ENCODE measurements at places on chromosomes 7 and 10.

DNA sequence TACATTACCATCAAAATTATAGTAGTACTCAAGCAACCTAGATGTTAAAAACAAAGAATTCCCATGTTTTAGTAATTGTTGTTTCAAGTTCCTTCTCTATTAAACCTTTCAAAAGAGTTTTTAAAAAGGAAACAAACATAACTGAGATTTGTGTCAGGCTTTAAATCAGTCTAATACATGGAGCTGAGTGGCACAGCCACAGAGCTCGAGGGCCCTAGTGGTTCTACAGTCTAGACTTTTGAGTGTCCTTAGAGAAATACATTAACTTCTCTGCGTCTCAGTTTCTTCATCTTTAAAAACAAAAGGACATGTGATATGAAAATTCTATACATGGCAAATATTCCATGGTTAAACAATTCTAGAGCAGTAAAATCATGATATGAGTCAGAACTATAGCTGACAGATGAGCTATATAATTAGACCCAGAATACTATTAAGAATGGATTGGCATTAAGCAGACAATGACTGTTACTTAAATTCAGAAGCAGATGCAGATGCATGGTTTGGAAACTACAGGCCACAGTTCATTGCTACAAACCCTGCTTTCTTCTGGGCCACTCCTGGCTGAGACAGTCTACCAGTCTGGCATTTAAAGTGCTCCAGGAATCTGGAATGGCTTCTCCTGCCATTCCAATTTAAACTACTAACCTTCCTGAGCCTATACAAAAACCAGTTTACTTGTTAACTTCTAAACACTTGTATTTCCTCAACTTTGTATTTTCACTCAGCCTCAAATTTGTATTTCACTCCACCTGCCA lies 77.4 kb downstream of the EPC1 start:
- DNase-seq, result no peak

GRCh38 chr7:152759949-152760853 lies 649 bp downstream of the ACTR3B start:
- DNase-seq, result peak; percentile 36

GRCh38 chr10:7945469-7946187 lies 108.9 kb upstream of the GATA3 start:
- no peak for DNase-seq

- no peak for DNase-seq
Observed at GRCh38 chr10:97399843-97400545, 1.1 kb downstream of the RRP12 start.

GRCh38 chr10:77890097-77890496 lies 36.5 kb downstream of the DLG5 start:
- DNase-seq, result no peak

- no peak for DNase-seq
Observed at GRCh38 chr10:122514045-122514840, 46.3 kb upstream of the DMBT1 start.

DNA sequence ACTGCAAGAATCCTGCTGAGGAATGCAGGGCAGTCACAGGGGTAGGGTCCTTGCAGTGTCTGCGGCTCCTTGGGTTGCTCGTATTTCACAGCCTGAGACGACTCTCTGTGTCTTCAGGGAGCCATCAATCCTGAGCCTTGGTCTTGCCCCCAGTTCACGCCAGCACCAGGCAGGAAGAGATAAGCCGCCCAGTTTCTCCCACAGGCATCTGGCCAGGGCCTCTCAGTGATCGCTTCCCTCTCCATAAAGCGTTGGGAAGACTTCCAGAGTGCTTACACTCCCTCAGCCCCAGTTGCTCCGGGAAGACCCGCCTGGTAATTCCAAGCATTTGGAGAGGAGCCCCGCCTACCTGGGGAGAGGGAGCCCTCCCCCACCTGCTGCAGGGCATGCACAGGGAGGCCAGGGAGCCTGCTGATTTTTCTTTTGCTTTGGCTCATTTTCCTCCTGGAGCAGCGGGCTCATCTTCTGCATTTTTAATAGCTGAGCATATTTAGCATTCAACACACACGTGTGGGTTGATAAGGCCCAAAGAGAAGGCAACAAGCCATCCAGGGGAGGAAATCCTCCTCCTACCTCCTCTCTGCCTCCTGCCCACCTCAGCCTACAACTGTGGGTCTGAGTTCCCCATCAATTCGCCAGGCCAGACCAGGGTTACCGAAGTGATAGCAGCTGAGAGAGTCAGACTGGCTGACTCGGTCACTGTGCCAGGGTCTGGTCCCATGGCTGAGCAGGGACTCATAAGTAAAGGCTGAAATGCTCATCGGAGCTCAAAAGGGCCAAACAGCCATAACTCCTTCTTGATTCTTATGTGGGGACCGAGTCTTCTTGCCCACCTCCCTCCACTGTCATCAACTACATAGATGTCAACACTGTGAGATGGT lies 74.4 kb upstream of the EFCAB10 start:
- peak; percentile 68 for DNase-seq

DNA sequence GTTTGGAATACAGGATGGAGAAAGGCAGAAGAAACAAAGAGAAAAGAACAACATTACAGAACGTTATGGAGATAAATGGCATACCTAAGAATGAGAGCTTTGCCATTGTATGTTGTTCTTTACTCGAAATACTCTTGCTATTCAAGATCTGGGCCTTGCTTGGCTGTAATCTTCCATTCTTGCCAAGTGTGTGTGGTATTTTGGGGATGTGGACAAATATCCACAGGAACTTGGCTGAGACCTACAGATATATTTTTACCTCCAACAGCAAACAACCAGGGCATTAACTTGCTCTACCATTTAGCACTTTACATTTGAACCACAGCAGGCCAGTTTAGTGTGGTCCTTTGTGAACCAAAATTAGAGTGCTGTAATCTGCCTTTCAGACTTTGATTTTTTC lies 76.3 kb downstream of the DKK1 start:
- no peak for DNase-seq

DNA sequence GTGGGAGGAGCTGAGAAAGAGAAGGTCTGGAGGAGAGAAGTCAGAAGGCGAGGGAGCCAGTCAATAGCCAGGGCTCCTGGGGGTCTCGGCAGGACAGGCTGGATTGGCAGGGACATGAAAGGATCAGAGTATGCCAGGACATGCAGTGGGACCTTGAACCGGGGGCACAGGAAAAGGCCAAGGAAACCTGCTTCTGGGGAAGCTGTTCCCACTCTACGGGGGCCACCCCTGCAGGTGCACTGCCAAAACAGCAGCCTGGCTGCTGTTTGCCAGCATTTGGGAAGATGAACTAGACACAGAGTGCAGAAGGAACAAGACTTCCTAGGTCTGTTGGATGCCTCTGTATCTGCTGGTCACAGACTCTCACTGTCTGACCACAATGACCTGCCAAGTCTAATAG lies 194.9 kb upstream of the PRSS58 start:
- DNase-seq, result no peak

GRCh38 chr7:15068324-15068723 lies 165.8 kb upstream of the DGKB start:
- DNase-seq, result no peak

- DNase-seq, result no peak
Observed at GRCh38 chr7:133562621-133563020, 309.7 kb downstream of the EXOC4 start.

- DNase-seq, result no peak
Observed at GRCh38 chr7:117590191-117590590, 110.4 kb downstream of the CFTR start.

- no peak for DNase-seq
Observed at GRCh38 chr10:73907841-73908517, 3.0 kb upstream of the PLAU start.

DNA sequence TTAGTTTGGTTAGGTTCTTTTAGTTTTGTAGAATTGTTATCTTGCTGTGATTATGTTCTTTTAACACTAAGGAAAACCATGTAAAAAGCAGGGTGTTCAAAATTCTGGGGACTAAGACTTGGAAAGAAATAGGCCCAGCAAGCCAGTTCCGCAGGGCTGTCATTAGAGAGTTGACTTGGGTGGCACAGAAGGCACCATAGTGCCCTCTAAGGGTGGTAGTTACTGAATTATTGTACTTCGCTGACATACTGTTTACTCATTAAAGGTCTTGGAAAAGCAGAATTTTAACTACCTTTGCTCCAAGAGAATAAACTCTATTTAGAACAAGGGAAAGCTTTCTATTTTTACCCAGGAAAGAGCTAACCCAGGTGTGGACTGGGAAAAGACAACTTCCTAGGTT lies 86.5 kb downstream of the OTUD1 start:
- no peak for DNase-seq

DNA sequence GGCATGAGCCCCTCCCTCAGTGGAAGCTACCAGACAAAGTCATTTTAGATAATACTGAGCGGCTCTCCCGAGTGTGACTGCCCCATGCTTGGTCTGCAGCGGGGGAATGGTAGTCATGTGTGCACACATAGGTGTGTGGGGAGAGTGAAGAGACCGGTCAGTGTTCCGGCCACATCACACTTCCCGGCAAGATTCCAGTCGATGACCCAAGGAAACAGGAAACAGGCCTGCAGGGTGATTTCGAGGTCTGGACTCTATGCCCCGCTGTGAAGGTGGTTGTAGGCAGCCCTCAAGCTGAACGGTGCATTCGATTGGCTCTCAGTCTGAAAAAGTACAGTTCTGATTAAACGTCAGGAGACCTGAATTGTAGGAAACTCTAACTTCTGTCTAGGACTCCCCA lies 73.2 kb downstream of the SYPL1 start:
- no peak for DNase-seq

- DNase-seq, result no peak
Observed at GRCh38 chr10:92316610-92317009, 25.6 kb downstream of the MARCHF5 start.

- no peak for DNase-seq
Observed at GRCh38 chr7:87456247-87456646, 19.2 kb downstream of the ABCB4 start.

DNA sequence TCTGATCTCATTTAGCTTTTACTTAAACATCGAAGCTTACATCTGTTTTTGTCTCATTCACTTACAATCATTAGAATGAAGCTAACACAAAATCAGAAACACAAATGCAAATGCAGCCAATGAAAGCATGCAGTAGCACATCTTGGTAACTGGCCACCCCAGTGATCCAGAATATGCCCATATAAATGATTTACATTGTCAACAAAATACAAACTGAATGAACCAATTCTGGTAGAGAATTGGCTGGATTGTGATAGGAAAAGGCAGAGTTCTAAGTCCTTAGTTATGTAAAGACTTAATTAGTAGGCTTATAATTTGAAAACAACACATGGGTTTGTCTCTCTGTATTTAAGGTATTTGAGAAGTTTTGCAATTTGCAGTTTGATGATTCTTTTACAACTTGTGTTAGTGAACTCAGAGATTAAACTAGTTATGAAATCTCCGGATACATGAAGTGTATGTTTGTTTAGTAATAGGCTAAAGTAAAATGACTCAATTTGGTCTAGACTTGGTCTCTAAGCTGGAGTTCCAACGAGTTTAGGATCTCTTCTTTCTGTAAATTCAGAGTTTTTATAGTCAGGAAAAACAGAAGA lies 21.2 kb downstream of the TECTB start:
- DNase-seq, result no peak

- no peak for DNase-seq
Observed at GRCh38 chr10:74923556-74923955, 97.2 kb downstream of the KAT6B start.

DNA sequence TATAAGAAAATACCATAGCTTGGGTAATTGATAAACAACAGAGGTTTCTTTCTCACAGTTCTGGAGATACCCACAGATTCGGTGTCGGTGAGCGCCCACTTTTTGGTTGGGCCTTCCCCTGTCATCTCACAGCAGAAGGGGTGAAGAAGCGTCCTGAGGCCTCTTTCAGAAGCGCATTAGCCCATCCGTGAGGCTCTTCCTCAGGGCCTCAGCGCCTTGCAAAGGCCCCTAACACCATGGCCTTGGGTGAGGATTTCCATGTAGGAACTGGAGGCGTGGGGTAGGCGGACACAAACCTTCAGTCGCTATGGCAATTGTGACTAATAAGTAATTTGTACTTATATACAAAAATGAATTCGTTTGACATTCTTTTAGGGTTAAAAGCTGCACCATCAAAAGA lies 316.0 kb downstream of the PTPRN2 start:
- DNase-seq, result no peak

GRCh38 chr10:72318418-72319262 lies 36.1 kb downstream of the DNAJB12 start:
- no peak for DNase-seq

DNA sequence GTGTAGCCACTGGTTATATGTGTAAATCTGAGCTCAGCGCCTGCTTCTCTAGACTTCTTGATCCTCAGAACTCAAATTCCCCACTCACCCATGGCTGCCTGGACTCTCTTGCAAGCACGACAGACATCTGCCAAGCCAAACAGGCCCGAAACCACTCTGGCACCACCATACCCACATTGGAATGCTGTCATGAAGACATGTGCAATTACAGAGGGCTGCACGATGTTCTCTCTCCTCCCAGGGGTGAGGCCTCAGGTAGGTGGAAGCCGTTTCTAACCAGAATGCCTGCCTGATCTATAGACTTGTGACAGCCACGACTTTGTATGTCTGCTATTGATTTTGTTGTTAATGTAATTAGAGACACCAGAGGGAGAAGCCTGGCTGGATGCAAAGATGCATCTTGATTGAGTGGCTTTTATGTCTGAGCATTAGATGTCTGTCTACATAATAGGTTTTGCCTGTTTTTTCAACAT lies 4.0 kb downstream of the BAMBI start:
- no peak for DNase-seq

GRCh38 chr10:1434912-1435692 lies 302.2 kb downstream of the ADARB2 start:
- DNase-seq, result no peak

DNA sequence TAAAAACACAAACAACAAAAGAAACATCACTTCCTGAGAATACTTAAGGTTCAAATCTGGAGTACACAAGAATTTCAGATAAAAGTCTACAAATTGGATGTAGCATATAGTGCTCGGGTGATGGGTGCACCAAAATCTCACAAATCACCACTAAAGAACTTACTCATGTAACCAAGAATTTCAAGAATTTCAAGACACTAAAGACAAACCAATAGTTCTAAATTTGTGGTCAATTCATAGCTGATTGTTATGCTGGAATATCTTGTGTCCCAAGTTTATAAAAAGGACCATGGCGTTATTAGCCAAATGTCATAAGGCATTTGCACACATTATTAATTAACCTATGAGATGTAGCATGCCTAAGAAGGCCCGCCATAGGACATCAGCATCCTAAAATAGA lies 1204.1 kb upstream of the AUTS2 start:
- DNase-seq, result no peak

DNA sequence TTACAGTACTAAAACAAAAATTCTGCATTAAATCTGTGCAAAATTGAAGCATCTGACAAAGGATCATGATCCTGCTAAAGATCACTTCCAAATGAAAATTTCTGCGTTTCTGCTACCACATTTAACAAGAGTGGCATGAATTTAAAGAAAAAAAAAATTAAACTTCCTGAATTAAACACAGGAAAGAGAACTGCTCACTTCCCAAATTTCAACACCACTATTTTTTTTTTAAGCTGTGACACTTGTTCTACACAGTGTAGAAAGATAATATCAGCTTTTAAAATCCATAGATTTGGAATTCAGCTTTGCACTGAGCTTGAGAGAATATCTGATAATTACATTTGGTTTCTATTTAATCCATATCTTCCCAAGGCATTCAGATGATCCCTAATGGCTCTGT lies 73.6 kb downstream of the EPC1 start:
- no peak for DNase-seq

- DNase-seq, result no peak
Observed at GRCh38 chr10:44030738-44031137, 354.2 kb downstream of the CXCL12 start.

Data from uterus (tissue), 4 donors.